ENCODE measurements at places on chromosomes 5 and 9.

DNA sequence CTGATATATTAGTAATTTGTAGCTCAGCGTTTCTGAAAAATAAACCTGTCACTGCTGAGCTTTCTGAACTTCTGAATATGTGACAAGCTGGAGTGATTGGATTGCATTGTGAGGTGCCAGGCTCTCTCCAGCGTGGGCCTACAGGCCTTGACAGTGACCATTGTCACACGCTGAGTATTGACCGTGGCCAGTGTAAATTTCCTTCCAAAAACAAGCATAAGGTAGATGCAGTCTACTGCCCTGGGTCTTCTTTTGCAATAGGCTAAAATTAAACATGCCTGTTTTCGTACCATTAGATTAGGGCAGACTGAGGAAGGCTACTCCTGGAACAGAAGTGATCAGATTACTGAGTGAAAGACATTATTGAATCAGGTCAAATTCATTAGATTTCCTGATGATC is 60.2 kb downstream of the SPEF2 start:
- no peak for DNase-seq

- no peak for DNase-seq
These were observed 58.6 kb downstream of the GPBP1 start for GRCh38 chr5:57232293-57233033.

GRCh38 chr5:174720612-174721529 is 3.5 kb upstream of the MSX2 start:
- DNase-seq, result no peak

GRCh38 chr5:33102551-33102950 is 338.2 kb upstream of the TARS1 start:
- DNase-seq, result no peak

- DNase-seq, result no peak
These were observed 9.4 kb downstream of the G3BP1 start for GRCh38 chr5:151781201-151781600.

DNA sequence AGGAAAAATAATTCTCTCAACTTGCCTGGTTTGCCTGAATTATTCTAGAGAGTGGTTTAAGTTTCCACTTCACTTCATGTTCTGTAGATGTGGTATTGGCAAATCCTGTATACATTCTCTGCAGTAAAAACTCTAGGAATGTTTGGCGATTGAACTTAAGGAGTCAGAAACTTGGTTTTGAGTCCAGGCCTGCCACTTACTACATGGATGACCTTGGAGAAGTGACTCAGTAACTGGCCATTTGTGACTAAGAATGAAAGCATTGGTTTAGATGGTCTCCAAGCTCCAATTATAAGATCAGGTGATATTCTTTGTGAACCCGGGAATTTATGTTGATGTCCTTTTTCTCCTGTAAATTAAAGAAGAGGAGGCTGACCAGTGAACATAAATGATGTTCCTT is 233.8 kb downstream of the GAS1 start:
- DNase-seq, result no peak

DNA sequence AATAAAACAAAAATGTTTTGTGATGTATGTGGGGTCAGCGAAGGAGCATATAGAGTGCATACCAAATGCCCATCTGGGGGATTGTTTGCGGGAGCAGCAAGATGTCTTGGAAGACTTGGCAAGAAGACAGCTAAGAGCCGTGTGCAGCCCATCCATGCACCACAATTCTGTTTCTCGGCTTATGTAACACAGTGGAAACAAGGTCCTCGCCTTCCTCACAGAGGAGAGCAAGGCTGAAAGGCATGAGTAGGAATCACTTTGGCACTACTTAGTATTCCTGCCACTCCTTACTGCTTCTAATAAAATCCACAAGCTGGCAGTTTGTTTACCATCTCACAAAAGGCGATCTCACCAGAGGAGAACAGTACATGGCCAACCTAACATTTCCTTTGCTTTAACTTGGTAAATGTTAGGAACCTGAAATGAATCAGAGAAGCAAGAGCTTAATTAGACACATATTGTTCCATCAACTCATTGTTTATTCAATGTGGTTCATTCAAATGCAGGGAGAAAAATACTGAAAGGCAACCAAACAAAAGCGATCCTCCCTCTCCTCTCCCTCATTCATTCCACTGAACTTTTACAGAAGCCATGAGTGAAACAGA is 648.1 kb downstream of the ACTL7B start:
- DNase-seq, result no peak

DNA sequence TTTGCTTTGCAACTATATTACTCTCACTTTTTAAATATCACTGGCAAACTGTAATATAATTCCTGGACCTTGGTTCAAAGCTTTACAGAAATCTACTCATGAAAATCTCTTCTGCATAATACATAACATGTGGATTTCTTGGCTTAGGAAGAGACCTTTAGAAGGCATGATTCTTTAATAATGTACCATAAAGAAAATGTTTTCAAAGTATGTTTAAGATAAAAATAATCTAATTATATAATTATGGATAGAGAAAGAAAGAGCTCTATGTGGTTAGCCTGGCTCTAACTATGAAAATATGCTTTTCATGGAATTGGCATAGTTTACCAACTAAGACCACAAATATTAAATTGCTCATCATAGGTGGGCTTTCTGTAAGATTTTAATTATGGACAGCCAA is 817.8 kb downstream of the TLE1 start:
- DNase-seq, result no peak

- DNase-seq, result no peak
These were observed 310.1 kb downstream of the PLK2 start for GRCh38 chr5:58149746-58150145.

- DNase-seq, result no peak
These were observed 111.6 kb downstream of the SREK1 start for GRCh38 chr5:66255714-66256113.

- DNase-seq, result peak; percentile 13
These were observed 170.2 kb downstream of the GAPVD1 start for GRCh38 chr9:125431741-125432271.

GRCh38 chr5:156456857-156457256 is 129.9 kb downstream of the SGCD start:
- DNase-seq, result no peak

DNA sequence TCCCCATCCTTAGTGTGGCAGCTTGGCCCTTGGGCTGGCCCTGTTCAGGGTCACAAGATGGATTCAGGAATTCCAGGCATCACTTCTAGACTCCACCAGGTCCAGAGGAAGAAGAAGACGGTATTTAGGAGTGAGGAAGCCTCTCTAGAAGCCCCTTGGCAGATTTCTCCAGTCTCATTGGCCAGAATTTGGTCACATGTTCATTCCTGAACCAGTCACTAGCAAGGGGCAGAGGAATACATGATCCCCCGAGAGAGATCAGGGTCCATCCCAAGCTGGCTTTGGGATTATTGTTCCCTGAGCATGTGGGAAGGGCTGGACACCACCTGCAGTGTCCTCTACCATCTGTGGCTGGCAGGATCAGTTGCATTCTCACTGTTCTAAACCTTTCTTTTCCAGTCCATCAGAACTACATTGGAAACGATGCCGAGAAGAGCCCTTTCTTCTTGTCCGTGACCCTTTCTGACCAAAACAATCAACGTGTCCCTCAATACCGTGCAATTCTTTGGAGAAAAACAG is 48.5 kb downstream of the GARNL3 start:
- no peak for DNase-seq

GRCh38 chr9:107942856-107943255 is 453.3 kb upstream of the KLF4 start:
- no peak for DNase-seq

GRCh38 chr9:128902351-128903078 is 18.3 kb upstream of the PHYHD1 start:
- DNase-seq, result no peak

GRCh38 chr9:78289474-78289873 is 7.5 kb upstream of the PSAT1 start:
- no peak for DNase-seq

- DNase-seq, result no peak
These were observed 295.9 kb upstream of the ZNF608 start for GRCh38 chr5:125042261-125042890.

- no peak for DNase-seq
These were observed 21.8 kb downstream of the ELOVL7 start for GRCh38 chr5:60822285-60822556.

DNA sequence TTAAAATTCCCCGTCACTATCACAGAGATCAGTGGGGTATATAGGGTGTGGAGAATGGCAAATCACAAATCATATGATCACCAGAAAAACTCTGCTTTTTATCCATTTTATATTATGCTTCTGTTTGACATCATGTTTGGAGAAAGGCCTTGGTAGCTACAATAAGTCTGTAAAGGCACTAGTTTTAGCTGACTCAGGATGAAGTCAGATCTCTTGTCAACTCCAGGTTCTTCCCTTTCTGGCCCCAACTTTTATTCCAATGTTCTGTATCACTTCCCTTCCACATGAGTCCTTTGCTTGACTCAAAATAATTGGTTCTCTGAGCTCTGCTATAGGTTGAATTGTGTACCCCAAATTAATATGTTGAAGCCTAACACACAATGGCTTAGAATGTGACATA is 484.9 kb downstream of the PTPRD start:
- no peak for DNase-seq

GRCh38 chr9:95140821-95141220 is 176.7 kb downstream of the FANCC start:
- no peak for DNase-seq

DNA sequence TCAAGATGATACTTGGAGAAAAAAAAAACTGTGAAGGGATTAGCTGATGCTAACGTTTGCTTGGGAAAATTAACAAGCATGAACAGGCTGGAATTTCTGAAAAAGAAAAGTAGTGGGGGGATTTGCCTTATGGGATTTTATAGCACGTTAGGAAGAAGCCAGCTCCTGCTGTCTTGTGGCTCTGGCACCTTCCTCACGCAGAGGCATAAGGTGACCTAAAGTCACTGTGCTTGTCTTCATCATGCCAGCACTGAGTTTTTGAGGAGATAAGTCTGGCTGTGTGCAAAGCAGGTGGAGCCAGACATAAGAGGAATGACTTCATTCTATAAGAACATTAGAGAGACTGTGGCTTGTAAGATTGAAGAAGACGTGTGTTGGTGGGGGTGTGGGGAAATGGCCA is 94.4 kb upstream of the MAP1B start:
- no peak for DNase-seq

GRCh38 chr5:173775261-173776197 is 112.6 kb upstream of the CPEB4 start:
- no peak for DNase-seq

- no peak for DNase-seq
These were observed 218.1 kb upstream of the DMRTA1 start for GRCh38 chr9:22228542-22228941.

DNA sequence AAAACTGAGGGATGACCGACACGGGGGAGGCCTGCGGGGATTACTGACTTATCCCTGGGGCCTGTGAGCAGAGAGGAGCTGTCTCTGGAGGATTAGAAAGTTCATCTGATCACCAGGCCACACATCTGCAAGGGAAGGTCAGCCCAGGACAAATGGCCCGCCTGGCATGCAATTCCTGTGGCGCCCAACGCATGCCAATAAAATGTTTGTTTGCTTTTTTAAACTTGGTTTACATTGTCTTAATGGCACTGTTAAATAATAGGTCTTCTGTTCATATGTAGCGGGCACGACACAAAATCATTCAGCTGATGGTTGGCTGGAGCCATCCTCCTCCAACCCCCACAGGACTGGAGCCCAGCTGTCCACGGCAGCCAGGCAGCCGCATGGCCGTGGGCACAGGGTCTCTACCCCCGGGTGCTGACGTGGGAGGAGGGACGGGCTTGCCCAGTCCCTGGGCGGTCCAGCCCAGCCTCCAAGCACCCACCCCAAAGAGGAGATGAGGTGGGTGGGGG is 41.0 kb upstream of the SLC12A7 start:
- no peak for DNase-seq

DNA sequence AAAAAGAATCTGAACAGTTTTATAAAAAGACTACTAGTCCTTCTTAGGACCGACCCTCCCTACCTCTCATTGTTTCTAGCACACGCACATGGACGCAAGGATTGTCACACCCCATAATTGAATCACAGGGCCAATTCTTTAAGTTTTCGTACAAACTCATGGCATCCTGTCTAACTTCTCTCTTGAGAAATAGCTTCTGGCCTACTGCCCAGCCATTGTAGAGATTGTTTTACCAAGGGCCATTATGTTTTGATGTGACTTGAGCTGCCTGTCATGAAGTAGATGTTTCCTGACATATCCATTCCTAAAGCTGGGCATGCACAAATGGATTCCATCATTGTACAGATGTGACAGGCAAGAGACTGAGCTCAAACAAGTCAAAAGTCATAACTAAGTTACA is 1672.1 kb upstream of the C9orf72 start:
- DNase-seq, result no peak

DNA sequence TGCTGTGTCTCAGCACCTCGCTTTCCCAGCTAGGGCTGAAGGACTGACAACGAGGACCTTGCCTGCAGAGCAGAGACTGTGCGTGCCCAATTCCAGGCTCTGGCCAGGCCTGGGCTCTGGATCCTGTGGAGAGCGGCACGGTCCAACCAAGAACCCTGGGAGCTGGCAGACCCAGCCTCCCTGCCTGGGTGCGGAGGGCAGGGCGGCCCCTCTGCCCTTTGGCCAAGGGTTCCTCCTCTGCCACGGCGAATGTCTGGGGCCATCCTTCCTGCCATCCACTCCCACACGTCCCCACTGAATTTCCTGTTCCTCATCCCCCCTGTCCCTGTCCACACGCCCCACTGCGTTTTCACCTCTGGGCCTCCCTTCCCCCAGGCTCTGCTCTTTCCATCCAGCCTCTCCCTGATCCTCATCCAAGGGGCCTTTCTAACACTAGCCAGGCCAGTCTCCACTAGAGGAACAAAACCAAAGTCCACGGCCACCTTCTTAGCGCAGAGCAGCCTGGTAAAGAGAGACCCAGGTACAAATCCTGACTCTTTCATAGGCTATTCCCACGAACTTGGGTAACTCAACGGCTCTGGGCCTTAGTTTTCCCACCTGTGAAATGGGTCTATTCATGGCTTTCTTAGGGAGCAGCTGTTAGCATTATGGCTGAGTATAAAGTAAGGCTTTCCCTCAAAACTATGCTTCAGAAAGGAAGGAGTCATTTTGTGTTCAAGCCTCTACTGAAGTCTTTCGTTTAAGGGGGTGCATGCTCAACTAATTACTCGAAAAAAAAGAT is 95.5 kb upstream of the PHYKPL start:
- no peak for DNase-seq

GRCh38 chr9:127595611-127596010 is 16.5 kb upstream of the STXBP1 start:
- DNase-seq, result no peak

DNA sequence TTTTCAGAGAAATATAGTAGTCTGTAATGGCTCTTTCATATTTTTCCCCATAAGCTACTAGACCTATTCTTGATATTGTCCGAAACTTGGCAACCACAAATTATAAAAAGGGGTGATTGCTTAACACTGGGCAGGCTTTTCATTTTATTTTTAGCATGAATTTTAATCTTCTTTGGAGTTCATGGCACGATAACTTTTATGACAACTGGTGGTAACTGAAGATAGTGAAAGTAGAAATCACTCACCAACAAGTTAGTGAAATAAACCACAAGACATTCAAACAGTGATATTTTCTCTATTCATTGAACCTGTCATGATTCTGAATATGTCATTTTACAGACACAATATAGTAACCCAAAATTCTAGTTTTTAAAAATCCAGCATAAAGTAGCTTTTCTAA is 213.9 kb downstream of the PRDM9 start:
- DNase-seq, result no peak

GRCh38 chr9:74083681-74084433 is 413.3 kb upstream of the RORB start:
- DNase-seq, result no peak

Measured in omental fat pad (tissue), 4 donors.